Cardiac fibroblast (primary cell): ENCODE measurements at places on chromosomes 16 and 17.

DNA sequence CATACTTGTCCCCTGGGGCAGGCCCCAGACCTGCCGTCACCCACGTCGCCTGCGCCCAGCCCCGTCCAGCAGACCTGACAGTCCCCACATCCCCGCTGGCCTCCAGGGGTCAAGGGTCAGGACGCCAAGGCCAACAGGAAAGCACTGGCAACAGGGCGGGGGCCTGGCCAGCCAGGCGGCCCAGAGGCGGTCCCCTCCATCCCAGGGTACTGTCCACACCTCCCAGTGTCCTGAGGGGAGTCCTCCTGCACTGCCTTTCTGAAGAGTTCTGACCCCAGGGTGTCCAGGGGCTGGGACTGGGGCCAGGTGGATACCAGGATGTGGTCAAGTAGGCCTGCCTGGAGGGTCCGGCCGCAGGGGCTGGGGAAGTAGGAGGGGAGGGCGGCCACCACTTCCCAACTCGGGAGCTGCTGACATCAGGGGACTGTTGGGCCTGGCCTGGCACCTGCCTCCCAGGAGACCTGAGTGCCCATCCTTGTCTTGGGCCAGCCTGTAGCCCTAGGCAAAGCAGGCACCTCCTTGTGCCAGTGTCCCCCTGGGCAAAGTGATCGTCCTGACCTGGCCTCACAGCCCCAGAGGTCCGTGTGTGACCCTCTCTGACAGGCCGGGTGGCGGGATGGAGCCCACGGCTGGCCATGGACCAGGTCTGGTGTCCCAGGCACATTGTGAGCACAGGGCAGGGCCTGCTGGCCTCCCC is 6.7 kb upstream of the AXIN1 start:
- DNase-seq, result no peak

GRCh38 chr17:56020369-56020768 is 132.9 kb upstream of the ANKFN1 start:
- no peak for DNase-seq

DNA sequence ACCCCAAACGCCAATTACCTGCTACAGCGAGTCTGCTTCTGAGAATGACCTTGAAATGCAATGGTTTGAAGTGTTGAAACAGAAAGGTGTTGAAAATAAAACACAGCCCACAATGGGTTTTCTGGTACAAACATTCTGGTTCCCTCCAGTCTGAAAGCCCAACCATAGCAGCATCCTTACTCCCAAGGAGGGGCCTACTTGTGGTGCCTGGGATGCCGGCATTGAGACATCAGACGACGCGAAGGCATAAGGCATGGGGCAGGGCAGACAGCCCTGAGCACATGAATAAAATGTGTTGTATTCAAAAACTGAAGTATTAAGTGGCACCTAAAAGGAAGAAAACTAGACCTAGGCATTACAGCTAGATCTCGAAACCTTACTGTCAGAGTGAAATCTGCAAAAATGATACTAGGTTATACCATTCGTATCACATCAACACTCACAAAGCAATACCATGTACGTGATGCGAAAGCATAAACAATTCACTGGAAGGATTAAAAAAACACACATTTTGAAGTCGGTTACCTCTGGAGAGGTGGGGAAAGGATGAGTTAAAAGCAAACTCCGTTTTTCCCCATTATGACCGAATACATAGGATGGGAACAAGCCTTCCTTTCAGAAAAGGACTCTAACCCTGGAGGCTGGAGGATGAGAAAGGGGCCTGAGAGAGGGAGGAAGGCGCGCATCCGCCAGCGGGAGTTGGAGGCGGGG is 702 bp downstream of the NUDT21 start:
- DNase-seq, result peak; percentile 11

DNA sequence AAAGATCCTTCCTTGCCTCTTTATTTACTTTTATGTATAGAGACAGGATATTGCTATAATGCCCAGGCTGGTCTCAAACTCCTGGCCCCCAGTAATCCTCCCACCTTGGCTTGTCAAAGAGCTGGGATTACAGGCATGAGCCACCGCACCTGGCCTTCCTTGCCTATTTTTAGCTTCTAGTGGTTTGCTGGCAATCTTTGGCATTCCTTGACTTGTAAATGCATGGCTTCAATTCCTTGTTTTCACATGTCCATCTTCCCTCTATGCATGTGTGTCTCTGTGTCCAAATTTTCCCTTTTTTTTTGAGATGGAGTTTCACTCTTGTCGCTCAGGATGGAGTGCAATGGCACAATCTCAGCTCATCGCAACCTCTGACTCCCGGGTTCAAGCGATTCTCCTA is 22.5 kb downstream of the HEXIM2 start:
- no peak for DNase-seq

DNA sequence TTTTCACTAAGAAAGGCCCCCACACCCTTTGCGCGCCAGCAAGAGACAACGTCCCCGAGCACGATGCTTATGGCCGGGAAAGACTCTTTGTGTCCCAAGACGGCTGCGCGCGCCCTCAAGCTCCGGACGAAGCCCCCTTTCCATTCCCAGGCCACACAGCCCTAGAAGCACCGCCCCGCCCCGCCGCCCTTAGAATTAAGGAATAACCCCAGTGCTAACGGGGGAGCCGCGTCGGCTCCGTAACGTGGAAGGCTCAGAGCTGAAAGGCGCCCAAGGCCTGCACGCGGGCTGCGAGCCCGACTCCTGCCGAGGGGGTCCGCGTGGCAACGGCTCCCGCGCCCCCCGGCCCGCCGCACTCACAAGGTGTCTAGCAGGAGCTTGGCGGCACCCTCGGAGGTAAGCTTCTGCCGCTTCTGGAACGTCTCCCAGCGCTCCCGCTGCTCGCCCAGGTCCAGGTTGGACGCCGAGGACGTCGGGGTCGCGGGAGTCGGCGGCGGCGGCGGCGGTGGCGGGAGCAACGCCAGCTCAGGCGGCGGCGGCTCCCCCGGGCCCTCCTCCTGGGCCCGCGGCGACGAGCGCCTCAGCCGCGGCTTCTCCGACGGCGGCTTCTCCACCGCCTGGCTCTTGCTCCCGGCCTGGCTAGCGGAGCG is 477 bp downstream of the CENPV start:
- peak; percentile 24 for DNase-seq

- DNase-seq, result no peak
Observed at GRCh38 chr17:45681706-45682105, 102.4 kb upstream of the CRHR1 start.

DNA sequence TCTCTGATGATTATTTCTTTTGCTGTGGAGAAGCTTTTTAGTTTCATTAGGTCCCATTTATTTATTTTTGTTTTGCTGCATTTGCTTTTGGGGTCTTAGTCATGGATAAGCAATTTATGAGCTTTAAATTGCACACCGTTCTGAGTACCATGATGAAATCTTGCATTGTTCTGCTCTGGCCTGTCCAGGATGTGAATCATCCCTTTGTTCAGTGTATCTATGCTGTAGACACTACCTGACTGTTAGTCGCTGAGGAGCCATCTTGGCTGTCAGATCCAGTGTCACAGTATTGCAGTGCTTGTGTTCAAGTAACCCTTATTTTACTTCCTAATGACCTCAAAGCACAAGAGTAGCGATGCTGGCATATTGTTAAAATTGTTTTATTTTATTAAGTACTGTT is 218.0 kb upstream of the CNTNAP4 start:
- no peak for DNase-seq

- DNase-seq, result peak; percentile 60
Observed at GRCh38 chr17:45923511-45924268, 29.3 kb downstream of the MAPT start.

DNA sequence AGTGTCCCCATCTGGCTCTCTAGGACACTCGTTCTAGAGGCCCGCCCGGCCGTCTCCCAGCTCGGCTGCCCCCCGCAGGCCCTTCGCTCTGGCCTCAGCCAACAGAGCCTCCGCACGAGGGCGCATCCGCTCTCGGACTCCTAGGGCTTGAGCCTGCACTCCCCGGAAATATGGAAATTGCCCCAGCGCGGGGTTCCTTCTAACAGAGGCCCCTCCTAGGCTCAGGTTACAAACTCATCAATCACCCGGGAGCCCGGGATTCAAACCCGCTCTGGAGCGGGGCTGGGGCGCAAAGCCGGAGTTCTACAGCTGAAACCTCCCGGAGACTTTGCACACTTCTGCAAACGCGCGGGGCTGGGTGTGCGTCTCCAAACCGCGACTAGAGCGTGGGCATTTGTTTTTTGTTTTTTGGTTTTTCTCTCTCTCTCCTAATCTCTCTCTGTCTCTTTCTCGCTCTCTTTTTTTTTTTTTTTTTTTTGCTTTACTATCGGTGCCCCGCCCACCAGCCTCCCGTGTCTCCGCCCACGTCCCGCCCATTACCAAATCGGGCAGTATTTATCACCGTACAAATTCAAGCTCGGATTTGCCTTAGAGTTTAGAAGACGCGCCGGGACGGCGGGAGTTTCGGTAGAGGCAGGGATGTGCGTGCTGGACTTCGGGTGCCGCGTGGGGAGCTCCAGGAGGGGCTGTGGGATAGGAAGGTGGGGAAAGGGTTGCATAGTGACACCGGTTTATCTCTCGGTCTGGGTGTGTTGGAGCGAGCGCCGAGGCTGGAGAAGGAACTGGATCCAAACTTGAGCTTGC is 2.4 kb upstream of the FOXL1 start:
- peak; percentile 93 for DNase-seq

DNA sequence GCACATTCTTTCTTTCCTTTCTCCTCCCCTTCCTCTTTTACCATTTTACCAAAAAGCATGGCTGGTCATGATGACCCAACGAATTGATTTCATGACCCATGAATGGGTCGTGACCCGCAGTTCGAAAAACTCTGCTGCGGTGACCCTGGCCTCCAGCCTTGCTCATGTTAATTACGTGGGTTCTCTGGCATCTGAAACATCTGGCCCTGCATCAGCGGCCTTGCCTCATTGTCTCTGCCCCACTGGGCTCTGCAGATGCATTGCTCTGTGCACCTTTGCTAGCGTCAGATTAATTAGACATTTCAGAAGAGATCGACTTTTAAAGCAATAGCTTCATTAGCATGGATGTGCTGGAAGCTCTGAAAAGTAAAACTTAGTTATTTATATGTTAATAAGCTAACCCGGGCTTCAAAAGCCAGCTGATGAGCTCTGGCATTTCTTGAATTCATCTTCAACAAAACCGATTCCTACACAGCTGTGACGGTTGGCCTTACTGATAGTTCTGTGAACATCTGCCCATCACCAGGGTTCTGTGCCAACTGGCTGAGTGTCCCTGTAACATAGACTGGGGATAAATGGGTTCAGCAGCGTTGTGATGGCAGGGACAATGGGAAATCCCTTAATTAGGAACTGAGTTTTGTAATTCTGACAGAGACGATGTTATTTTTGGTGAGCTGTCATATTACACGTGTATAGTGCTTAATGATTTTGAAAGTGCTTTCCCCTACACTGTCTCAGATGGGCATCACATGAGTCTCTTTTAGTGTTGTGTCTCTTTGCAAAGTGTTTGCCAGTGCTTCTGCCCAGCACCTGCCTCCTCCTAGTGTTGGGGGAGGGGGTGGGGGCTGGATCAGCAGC is 225.9 kb upstream of the EEF2KMT start:
- DNase-seq, result no peak

- no peak for DNase-seq
Observed at GRCh38 chr16:79798416-79799053, 198.0 kb upstream of the MAF start.

DNA sequence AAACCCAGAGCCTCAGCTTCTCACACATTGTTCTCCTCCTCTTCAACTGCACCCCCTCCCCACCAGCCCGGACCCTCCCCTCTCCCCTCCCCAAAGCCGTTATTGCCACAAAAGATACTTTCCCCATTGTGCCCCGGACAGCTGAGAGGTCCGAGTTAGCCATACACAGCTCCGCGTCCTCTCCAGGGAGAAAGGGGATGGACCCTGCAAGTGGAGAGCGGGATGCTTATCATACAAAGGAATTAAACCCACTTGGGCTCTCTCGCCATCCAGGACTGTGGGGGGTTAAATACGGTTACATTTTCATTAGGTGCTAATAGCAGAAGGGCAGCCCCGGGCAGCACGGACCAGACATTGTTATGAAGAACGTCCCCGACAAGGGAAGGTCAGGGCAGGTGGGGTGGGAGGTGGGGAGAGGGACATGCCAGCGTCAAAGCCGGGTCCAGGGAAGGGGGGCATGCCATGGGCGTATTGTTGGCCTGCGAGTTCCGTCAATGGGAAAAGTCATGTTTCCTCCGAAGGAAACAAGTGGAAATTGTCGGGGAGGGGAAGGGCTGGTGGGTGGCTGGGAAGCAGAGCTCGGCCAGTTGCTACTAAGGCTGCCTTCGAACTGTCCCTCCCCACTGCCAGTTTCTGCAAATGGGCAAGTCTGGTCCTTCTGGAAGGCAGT is 99.1 kb downstream of the SOX9 start:
- DNase-seq, result no peak

DNA sequence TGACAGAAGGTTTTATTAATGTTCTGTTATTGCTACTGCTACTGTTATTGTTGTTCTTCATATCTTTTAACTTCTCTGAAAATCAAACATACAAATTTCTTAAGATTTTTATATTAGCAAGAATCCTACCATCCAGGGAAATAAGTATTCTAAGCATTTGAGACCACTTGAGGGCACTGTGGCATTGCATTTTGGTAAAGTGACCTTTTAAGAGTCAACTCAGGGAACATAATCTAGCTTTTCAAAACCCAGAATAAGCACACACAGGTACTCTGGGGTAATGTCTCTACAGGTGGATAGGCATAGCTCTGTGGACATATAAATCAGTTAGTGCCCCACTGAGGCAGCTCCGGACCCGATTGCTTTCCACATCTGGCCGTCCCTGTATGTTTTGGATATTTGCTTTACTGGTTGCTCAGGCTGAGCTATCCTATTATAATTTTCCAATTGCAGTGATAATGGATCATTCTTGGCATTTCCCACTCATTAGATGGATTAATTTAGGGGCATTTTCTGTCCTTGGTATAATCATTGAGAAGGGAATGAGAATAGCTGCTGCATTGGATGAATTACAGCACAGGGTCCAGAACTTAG is 1425.1 kb upstream of the CDH8 start:
- peak; percentile 61 for DNase-seq

GRCh38 chr17:9424071-9424640 is 151.5 kb downstream of the STX8 start:
- no peak for DNase-seq

- DNase-seq, result no peak
Observed at GRCh38 chr16:1630450-1631213, 18.5 kb downstream of the CRAMP1 start.

DNA sequence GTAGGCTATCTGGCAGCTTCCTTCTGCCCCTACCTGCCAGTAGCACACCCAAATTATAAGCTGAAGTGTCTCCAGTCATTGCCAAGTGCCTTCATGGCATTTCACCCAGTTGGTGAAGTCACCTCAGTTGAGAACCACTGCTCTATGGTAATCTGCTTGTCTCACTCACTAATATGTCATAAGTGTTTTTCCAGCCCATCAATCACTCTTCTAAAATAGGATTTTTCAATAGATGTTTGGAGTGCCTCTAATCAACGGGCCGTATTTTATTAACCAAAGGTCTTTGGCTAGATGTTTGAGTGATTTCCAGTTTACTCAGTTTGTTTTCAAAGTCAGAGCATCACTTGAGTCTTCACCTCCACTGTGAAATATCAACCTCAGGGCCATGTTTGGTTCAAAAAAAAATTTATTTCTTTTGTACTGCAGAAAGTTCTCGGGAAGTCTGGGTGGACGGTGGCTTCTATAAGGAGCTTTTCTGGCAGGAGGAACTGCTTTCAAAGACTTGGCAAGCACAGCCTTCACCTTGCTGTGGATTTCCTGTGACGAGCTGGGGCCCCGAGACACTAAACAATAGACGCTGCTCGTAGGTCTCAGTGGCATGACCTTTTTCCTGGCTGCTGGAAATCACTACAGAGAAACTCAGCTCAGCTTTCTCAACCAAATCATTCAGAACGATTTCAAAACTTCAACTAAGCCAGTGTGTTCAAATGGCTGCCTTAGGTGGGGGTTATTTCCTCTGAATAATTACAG is 95.2 kb upstream of the FOXF1 start:
- DNase-seq, result peak; percentile 18
